BJ (cell line): ENCODE measurements at places on chromosomes 12 and 14.

DNA sequence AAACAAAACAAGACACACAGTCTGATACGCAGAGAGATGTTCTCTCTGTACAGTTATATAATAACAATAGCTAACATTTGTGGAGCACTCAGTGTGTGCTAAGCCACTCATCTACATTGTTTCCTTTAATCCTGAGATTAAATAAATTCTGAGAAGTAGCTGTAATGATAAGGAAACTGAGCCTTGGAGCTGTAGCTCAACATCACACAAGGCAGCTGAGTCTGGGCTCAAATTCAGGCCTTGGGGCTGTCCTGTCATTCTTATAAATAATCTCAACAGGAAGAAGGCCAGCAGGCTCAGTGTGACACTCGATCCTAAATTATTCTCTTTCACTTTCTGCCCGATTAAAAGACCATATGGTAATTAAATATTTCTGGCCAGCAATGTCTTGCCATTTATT is 24.5 kb downstream of the CDKN1B start:
- no peak for DNase-seq

DNA sequence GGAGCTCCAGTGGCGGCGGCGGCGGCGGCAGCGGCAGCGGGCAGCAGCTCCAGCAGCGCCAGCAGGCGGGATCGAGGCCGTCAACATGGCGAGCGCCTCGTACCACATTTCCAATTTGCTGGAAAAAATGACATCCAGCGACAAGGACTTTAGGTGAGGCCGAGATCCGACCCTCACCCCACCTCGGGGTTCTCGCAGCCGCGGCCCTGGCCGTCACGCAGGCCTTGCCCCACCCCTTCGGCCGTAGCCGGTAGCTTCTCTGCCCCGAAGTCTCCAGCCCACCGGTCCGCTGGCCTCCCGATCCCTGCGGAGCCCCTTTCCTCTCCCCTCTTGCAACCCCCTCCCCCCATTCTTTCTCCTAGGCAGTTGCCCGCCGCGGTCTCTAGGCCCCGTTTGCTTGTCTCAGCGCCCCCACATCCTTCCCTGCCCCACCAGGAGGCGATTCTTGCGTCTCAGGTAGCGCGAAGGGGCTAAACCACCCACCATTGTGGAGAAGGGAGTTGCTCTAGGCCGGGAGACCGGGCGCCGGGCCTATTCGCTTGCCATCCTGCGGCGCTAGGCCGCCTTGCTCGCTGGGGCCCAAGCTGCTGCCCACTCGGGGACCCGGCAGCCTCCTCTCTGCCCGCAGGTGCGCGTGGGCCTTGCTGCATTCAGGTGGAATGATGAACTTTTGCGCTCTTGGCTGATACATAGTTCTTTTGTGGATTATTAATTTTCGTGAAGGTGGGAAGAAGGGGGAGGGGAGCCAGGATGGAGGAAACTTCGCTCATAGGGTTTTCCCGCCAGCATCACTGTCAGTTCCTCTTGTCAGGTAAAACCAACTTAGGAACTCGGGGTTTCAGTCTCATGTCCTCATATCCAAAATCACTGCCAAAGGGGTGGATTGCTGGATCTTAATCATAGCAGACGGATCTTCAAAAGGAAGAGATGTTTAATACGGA is 745 bp downstream of the CAND1 start:
- DNase-seq: no peak

DNA sequence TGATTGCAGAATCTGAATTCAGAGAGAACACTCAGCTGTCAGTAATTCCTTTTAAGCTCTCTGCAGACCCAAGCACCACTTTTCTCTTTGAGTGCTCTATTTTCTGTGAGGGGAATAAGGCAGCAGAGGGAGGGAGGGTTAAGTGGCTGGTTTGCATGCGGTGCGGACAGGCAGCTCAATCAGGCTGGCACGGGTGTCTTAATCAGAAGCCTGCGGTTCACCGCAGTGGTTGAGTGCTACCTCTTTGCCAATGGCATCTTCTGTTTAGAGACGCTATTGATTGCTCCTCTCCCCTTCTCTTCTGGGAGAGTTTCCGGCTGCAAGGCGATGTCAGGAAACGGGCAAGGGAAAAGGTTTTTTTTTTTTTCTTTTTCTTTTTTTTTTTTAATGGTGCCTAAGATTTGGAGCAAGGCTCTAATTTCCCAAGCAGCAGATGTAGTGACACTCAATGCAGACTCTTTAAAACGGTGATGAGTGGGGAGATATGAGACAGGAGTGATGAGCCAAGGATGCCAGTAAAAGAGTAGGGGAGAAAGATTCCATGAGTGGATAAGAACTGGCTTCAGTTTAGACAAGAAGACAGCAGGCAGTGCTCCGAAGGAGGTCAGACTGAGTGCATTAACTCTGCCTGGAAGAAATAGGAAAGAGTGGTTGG is 533.7 kb upstream of the SEL1L start:
- no peak for DNase-seq

- DNase-seq: no peak
These were observed 18.3 kb downstream of the SLC17A8 start for GRCh38 chr12:100375038-100375735.

GRCh38 chr14:57254884-57255283 is 13.8 kb downstream of the EXOC5 start:
- no peak for DNase-seq

- no peak for DNase-seq
These were observed 19.4 kb upstream of the FAIM2 start for GRCh38 chr12:49923035-49923644.

GRCh38 chr12:124388679-124389137 is 93.8 kb downstream of the RFLNA start:
- no peak for DNase-seq

DNA sequence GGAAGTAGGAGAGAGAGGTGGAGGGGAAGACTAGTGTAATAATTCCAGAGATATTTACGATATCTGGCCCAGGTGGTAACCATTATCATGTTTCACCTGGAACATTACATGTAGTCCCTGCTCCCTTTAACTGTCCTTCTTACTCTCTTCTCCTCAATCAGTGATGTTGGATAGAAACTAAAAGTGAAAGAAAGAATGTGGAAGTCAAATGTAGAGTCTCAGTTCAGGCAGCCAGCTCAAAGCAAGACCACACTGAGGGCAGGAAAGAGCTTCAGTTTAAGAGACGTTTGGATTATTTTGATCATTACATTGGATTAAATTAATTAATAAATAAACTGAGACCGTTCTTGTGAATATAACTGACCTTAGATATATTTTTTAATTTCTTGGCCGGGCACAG is 594.4 kb downstream of the FLRT2 start:
- no peak for DNase-seq

GRCh38 chr12:1099158-1099557 is 108.1 kb downstream of the ERC1 start:
- no peak for DNase-seq

DNA sequence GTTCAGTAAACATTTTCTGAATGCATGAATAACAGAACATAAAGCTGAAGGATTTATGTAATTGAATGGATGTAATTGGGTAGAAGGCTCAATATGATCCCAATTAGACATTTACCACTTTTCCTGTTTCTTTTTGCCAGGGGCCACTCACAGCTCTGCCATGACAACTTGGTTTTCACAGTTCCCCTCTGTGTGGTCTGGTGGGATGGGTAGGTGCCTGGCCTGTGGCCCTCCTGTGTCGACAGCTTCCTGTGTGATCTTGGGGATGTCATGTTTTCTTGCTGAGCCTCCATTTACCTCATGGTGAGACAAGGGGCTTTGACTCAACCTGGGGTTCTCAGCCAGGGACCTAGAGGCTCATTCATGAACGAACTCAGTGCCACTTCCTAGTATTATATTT is 12.6 kb upstream of the SERPINA10 start:
- DNase-seq: no peak

- no peak for DNase-seq
These were observed 52.2 kb downstream of the NDUFA12 start for GRCh38 chr12:94951071-94951934.

- no peak for DNase-seq
These were observed 34.1 kb downstream of the ERGIC2 start for GRCh38 chr12:29346769-29347421.
